ENCODE measurements at places on chromosomes 7 and 10.

DNA sequence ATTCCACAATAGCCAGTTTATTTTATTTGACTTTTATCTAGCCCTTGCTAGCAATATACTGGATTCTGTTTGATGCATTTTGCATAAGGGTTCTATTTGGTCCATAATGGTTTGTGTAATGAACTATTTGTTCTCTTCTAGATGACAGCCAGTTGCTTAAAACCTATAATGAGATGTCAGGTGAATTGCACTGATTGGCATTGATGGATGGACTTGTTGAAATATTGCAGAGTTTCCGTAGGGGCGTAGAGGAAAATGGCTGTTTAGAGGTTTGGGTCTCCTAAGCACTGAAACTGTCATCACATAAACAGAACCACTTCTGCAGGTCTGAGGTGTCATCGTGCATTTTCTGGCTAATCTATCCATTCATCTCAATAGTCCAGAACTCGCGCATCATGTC, 124.9 kb upstream of the HDAC9 start:
- no peak for DNase-seq

GRCh38 chr7:41374150-41374848, 328.6 kb downstream of the INHBA start:
- no peak for DNase-seq

GRCh38 chr7:41457832-41458437, 245.0 kb downstream of the INHBA start:
- DNase-seq: no peak

DNA sequence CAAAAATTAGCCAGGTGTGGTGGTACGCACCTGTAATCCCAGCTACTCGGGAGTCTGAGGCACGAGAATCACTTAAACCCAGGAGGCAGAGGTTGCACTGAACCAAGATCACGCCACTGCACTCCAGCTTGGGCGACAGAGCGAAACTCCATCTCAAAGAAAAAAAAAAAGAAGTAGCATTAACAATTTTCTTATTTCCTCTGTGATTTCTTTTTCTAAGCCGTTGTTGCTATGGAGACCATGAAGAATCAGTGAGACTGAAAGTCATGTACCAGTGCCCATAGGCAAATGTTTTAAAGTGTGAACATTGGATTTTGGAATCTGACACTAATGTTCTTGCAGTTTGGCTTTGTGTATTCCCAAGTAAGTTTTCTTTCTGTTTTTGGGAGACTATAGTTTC, 18.4 kb upstream of the MAP3K8 start:
- DNase-seq: no peak

DNA sequence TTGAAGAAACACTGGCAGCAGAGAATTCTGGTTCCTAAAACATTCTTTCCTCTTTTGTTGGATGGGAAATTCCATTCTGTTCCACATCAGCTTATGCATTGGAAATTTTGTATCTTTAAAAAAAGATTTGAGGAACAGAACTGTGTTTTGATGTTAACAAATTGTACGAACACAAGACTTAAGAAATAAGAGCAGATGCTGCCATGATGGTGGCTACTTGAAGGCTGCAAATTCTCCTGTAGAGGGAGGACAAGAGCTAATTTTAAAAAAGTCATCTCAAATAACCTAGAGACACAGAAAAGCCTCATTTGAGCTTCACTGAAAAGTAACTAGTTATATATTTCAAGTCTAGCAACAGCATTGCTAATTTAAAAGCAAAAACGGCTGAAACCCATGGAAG, 29.8 kb downstream of the NDUFB2 start:
- no peak for DNase-seq

DNA sequence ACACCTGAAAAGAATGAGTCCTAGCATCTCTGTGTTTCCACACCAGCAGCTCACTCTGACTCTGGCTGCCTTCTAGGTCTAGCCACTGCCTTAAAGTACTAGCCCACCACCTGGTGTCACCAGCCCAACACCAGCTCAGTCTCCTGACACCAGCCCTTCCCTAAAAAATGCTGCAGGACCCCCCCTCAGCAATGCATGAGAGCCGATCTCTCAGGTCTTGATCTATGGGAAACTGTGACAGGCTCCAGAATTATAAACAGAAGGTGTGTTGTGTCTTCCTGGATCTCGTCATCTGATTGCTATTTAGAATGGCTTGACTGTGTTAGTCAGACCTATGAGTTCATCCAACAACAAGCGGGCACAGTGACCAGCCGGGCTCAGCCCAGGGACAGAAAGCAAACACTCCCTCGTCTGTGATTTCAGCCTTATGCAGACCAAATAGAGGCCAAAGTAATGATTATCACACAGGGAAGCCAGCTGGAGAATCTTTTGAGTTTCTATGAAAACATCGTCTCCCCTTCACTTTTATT, 66.6 kb downstream of the CUBN start:
- DNase-seq: no peak

DNA sequence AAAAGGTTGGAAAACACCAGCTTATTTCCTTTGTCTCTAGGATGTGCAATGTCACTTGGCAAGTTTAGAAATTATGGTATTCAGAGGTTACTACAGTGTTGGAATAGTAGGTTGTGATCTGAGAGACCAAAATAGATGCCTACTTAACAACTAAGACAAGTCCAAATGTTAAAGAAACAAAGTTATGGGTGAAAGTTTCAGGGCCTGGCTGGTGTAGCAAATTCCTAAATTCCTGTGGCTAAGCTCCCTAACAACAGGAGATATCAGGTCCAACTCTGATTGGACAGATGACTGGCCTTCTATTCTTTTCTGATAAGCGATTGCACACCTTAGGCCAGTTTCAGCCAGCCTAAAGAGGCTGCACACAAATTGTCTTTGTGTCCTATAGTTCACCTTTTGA, 873.5 kb downstream of the REEP3 start:
- DNase-seq: no peak

DNA sequence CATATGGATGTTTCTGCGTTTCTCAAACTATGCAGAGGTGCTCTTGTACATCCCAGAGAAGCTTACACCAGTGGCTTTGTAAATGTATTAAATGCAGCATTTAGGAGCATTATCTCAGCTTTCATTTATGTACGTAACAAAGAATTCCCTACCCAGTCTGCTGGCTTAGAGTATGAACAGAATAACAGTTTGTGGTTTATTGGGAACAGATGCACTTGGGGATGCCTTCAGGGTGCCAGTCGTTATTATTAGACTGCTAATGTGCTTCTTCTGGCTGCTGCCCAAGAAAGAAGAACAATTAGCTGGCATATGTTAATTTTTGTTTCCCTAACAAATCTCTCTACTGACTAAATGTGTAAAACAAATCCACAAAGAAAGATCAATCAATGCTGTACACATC, 241.9 kb downstream of the FOXP2 start:
- DNase-seq: no peak

GRCh38 chr10:24551161-24551560, 172.5 kb downstream of the ARHGAP21 start:
- DNase-seq: no peak

GRCh38 chr7:148924011-148924410, 39.9 kb upstream of the EZH2 start:
- DNase-seq: no peak

DNA sequence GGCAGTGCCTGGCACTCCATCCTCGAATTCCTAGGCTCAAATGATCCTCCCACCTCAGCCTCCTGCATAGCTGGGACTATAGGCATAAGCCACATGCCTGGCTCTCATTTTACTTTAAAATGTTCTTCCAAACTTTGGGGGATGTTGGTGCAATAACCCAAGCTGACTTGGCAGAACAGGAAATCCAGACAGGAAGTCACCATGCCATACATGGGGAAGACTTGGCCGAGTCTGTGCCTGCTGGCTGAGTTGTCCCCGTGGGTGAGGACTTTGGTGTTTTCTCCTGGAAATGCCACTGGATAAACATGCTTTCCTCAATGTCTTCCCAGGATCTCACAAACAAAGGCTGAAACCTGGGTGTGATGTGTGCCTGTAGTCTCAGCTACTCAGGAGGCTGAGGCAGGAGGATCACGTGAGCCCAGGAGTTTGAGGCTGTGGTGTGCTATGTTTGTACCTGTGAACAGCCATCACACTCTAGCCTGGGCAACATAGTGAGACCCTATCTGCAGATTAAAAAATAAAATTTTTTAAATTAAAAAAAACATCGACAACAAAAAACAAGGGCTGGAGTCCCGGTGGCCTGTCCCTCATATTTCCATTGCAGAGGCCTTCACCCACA, 19.8 kb downstream of the HKDC1 start:
- no peak for DNase-seq

- no peak for DNase-seq
These were observed 352.3 kb downstream of the ELMO1 start for GRCh38 chr7:37096341-37096740.

DNA sequence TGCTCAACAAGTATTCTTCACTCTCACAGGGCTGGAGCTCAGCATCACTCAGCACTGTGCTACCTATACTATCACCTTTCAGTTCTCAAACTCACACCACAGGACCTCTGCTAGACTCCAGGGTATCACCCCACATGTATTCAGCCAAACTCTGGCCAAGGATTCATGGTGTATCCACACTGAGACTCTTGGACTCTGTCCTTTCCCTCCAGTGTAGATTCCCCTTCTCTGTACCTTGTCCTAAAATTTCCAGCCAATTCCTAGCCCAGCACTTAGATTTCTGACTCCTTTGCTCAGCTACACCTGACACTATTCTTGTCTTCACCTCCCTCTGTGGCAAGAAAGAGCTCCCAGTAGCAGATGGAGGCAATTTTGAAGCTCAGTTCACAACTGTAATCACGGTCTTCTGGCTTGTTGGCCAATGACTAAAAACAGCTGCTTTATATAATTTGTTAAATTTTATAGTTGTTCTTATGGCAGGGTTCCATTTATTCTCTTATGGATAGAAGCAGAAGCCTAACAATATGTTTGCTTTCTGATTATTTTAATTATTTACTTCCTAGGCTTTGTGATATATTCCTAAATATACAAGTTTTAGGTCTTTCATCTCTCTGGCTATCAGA, 258.8 kb downstream of the THSD7A start:
- DNase-seq: no peak

DNA sequence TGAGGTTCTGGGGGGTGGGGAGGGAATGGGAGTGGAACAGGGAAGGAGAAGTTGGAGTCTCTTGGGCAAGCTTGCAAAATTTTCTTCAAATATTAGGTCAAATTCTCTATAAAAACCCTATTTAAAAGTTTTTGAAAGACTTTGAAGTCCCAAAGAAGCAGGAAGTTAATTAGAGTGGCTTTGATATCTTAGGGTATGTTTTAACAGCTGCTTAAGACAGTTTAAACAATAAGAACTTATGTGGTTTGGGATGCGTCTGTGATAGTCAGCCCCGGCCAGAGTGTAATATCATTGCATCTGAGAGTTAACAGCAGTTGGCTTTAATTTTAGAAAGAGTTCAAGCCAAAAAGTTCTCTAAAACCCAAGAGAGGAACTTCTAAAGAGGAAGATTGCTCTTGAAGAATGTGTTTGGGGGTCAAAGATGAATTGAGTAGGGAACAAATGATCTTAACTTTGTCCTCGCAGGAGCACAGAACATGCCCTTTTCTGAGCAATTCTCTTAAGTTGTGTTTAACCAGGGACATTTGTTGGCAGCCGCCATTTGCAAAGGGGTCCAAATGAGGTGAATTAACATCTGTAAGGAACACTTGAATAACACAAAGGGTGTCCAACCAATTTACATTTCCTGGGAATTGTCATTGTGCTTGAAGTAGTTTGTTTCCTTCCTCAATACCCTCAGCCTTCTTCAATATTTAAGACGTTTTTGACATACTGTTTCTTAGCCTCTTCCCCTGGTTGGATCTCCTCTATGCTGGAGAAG, 182.4 kb downstream of the PTEN start:
- DNase-seq: no peak

DNA sequence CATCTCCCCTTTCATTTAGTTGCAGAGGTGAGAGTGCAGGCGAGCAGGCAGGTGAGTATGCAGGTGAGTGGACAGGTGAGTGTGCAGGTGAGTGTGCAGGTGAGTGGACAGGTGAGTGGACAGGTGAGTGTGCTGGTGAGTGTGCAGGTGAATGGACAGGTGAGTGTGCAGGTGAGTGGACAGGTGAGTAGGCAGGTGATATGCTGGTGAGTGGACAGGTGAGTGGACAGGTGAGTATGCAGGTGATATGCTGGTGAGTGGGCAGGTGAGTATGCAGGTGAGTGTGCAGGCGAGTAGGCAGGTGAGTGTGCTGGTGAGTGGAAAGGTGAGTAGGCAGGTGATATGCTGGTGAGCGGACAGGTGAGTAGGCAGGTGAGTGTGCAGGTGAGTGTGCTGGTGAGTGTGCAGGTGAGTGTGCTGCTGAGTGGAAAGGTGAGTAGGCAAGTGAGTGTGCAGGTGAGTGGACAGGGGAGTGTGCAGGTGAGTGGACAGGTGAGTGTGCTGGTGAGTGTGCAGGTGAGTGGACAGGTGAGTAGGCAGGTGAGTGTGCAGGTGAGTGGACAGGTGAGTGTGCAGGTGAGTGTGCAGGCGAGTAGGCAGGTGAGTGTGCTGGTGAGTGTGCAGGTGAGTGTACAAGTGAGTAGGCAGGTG, 165.6 kb downstream of the ADARB2 start:
- DNase-seq: no peak

DNA sequence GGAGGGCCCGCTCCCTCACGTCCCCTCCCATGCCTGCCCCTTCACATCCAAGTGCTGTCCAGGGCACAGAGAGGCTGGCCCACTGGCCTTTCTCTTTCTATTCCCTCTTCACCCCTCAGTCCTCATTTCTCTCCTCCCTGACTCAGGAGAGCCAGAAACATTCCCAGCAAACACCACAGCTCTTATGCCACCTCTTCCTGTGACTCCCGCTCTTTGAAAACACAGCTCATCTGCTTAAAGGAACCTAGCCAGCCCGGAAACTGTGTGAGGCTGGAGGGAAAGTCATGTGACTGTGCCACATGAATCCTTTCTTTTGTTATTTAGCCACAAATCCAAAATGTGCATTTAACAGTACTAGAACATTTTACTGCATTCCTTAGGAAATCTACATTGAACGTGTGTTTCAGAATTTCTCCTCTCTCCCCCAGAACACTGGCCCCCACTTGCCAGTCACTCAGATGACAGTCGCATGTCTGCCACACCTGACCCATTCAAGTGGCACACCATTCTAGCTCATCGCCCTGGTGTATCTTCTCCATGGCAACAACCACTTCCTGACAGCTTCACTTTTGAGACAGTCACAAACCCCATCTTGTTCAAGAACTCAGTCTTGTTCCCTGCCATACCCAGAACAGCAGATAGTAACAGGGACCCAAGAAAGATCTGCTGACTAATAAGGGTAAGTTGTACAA, 42.8 kb downstream of the GRB10 start:
- DNase-seq: peak; percentile 38
